Caudate nucleus (tissue), 63 donors: ENCODE measurements at places on chromosomes 3 and 15.
A peak's percentile ranks its signal among the peaks of the same experiment; 100 is the strongest.

- DNase-seq, result no peak
These were observed 74.8 kb upstream of the PIAS1 start for GRCh38 chr15:67979281-67979680.

GRCh38 chr15:83816124-83816883 lies 162.4 kb downstream of the ADAMTSL3 start:
- DNase-seq, result no peak

GRCh38 chr3:67329358-67329757 lies 325.1 kb downstream of the SUCLG2 start:
- DNase-seq, result no peak

DNA sequence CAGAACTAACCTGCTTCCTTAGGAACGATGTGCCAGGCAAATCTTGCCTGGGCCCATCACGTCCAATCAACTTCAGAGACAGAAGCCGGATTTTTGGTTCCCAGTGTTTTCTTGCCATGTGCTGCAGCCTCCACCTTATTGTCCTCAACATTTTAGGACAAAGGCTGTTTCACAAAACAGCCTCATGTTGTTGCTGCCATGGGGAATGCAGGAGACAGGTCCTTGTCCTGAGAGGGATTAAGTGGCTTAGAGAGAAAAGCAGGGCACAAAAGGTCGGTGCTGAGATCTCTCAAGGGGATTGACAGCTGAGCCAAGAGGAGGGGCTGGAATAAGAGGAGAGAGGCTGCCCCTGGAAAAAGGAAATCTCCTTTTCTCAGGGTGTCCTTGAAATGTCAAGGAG lies 11.3 kb upstream of the NMNAT3 start:
- DNase-seq, result no peak

DNA sequence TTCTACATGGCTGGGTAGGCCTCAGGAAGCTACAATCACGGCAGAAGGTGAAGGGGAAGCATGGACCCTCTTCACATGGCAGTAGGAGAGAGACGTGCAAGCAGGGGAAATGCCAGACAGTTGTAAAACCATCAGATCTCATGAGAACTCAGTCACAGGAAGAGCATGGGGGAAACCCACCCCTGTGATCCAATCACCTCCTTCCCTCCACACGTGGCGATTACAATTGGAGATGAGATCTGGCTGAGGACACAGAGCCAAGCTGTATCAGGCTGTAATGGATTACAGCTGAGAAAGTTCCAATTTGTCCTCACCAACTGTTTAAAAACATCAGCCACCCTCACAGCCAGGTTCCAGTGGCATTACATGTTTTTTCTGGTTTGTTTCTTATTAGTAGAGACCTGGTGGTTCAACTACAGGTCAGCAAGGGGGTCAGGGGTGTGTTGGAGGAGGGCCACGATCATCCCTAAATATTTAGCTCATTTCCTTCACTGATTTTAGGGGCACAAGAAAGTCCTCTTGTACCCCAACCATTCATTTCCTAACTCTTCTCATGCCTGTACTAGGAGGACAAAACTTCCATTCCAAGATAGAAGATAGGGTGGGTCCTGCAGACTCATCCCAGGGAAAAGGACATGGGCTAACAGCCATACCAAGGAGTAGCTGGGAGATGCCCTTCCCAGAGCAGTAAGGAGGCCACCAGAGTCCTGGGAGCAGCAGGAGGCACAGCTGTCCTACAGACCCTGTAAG lies 54.4 kb downstream of the ANXA2 start:
- no peak for DNase-seq

- DNase-seq, result no peak
These were observed 165.6 kb downstream of the XXYLT1 start for GRCh38 chr3:195105389-195105788.

DNA sequence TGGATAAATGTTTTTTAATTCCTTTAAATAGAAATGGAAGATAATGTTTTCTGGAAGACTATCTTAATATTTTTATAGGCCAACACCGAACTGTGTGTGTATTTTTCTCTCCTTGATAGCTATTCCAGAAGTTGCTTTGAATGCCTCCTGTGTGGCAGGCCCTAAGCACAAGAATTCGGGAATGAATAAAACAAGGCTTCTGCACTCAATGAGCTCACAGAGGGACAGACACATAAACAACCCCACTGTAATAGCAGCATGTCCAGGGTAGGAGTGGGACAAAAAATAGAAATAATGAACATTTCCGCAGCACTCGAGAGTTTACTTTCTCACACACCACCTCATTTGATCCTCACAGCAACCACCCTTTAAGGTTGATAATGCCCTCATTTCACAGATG lies 18.0 kb downstream of the SRGAP3 start:
- no peak for DNase-seq

DNA sequence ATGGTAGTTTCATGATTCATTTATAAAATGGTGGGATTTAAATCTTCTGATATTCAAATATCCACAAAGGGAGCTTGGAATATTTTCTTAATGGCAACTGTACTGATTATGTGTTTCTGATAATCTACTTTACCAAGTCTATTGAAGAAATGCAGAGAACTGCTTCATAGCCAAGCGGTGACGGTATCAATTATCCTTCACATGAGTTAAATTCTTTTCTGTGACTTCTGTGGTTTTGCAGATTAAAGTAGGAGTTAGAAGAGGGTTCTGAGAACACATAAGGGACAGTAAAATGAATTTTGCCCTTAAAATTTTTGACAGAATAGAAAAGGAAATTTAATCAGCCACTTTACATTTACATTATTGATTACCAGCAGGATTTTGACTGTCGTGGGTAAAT lies 563.2 kb downstream of the GBE1 start:
- DNase-seq, result no peak

DNA sequence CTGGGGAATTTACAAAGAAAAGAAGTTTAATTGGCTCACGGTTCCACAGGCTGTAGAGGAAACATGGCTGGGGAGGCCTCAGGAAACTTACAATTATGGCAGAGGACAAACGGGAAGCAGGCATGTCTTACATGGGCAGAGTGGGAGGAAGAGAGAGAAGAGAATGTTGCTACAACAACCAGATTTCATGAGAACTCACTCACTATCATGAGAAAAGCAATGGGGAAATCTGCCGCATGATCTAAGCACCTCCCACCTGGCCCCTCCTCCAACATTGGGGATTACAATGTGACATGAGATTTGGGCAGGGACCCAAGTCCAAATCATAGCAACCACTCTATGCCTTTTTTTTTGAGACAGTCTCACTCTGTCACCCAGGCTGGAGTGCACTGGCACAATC lies 28.8 kb downstream of the PCNP start:
- no peak for DNase-seq

DNA sequence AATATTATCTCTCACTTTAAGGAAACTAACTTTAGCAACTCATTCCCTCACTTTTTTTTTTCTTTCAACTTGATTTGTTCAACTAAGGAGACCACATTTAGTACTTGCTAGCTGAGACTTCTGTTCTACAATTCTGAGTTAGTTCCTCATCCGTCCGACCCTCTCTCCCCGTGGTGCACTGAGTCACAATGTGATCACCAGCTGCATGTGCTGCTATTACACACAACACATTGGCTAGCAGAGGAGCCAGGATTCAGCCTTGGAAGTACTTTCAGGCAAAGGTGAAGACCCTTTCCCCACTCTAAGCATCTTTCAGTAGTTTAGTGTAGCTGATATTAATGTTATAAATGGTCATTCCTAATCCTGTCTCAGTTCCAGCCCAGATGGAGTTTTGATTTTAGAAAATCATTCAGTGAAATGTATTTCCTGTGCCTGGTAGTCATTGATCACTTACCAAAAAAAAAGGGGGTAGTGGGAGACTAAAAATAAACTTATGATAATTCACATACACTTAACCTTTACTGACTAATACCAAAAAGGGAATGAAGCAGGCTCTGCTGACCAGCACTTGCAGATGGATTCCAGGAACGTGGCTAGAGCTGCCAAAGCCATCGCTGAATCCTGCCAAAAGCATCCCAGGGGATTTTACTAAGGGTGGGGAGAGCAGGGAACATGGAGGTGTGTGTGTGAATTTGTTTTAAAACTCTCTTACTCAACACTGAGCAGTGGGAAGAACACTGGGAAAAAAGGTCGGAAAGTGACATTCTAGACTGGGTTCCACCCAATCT lies 424.8 kb downstream of the LPP start:
- DNase-seq, result no peak

DNA sequence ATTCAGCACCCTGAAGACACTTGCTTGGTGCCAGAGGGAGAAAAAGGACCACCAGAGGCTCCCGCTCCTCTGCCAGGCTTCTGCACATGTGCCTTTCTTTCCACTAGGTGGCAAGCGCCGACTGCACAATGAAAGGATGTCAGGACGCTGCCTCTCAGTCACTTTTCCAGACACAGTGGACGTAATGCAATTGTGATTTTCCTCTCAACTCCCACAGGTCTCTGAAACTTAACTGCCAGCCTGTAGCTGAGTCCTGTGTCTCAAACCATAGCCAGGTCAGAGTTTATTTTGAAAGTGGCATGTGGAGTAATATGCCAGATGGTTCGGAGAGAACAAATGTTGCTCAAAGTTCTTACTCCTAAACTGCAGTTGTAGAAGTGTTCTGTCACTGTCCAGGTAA lies 162.9 kb downstream of the ITPR1 start:
- peak; percentile 63 for DNase-seq

DNA sequence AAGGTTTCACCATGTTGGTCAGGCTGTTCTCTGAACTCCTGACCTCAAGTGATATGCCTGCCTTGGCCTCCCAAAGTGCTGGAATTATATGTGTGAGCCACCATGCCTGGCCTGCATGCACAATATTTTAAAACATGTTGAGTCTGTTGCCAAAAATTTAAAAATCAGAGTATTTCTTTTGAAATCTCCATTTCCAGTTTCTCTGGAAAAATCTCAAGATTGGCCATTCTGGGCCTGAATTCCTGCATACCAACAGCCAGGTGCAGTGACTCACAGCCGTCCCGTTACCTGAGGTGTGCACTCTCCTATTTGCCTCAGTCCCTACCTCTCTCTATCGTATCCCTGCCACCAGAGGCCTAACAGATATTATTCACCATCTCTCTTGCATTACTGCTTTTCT lies 15.0 kb upstream of the COPG1 start:
- DNase-seq, result no peak

GRCh38 chr3:134445636-134446035 lies 40.1 kb downstream of the ANAPC13 start:
- DNase-seq, result no peak

- DNase-seq, result no peak
These were observed 158.1 kb upstream of the CTDSPL start for GRCh38 chr3:37703626-37704025.

DNA sequence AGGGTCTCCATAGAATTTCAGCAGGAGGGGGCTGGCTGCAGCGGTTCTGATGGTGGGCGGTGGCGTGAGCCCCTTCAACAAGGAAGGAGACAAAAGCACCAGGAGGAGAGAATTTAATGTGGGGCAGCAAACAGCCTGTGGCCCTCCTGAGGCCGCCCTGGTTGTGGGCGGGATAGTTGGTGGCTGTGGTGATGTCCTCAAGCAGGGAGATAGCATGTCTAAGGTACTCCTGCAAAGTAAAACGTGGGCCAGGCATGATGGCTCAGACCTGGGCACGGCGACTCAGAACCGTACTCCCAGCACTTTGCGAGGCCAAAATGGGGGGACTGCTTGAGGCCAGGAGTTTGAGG lies 94.0 kb downstream of the LRRK1 start:
- DNase-seq, result no peak
